ENCODE measurements at places on chromosomes 7 and 10. TPM values are rescaled to one million over a fixed set of nuclear protein-coding genes. Genes with fewer than 3 reads are reported as not detected.

Gene TMEM139
- not detected for polyA plus RNA-seq

Gene SLC26A5
- polyA plus RNA-seq: not detected

Gene EPO
- polyA plus RNA-seq: not detected

Gene PNLIPRP3
- not detected for polyA plus RNA-seq

Gene PRSS37
- polyA plus RNA-seq: not detected

Data from IgD-negative memory B cell (primary cell).